ENCODE measurements at places on chromosomes 4 and X.

DNA sequence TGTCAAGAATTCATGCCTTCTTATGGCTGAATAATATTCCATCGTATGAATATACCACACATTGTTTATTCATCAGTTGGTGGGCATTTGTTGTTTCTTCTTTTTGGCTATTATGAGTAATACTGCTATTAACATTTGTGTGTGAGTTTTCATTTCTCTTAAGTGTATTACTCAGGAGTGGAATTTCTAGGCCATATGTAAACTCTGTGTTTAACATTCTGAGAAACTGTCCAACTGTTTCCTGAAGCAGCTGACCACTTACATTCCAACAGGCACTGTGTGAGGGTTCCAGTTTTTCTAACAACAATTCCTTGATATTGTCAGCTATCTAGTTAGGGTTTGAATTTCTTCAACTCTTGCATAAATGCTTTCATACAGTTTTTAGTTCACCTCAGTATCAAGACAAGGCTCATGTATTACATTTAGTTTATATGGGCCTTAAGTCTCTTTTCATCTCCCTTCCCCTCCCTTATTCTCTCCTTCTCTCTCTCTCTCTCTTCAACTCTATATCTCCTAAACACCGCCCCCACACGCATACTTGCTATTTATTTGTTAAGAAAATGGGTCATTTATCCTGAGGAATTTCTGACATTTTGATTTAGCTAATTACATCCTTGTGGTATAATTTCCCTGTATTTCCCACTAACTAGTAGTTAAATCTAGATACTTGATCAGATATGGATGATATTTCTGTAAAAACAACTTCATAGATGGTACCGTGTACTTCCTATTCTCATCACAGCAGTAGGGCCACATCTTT lies 77.4 kb downstream of the WDR19 start:
- no peak for DNase-seq

- DNase-seq: no peak
These were observed 6.2 kb downstream of the CTBP1 start for GRCh38 chr4:1242506-1243450.

DNA sequence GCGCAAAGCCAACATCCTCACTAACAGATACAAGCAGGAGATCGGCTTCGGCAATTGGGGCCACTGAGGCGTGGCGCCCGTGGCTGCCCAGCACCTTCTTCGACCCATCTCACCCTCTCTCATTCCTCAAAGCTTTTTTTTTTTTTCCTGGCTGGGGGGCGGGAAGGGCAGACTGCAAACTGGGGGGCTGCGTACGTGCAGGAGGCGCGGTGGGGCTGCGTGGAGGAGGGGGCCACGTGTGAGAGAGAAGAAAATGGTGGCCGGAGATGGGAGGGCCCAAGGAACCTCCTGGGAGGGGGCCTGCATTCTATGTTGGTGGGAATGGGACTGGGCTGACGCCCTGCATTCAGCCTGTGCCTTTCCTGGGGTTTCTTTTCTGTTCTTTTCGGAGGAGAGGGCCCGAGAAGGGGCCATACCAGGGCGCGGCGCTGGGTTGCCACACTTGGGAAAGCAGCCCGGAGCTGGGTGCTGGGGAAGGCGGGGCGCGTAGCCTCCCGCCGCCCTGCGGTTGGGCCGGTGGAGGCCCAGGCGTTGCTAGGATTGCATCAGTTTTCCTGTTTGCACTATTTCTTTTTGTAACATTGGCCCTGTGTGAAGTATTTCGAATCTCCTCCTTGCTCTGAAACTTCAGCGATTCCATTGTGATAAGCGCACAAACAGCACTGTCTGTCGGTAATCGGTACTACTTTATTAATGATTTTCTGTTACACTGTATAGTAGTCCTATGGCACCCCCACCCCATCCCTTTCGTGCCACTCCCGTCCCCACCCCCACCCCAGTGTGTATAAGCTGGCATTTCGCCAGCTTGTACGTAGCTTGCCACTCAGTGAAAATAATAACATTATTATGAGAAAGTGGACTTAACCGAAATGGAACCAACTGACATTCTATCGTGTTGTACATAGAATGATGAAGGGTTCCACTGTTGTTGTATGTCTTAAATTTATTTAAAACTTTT lies 4.5 kb downstream of the MID1IP1 start:
- DNase-seq: peak; percentile 76

DNA sequence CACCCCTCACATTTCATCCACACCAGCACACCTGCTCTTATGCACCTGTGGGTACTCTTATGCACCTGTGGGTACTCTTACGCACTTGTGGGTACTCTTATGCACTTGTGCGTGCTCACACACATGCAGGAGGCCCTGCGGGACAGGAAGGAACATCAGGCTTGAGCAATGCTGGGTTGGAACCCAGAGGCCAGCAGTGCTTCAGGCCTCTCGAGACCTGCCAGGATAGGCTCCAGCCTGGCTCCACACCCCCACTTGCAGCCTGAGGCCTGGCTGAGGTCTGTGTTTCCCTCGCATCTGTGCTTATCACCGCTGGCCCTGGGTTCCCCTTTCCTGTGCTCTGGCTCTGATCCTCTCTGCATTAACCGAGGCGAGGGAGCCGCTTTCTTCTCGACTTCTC lies 34.7 kb downstream of the SORCS2 start:
- no peak for DNase-seq

DNA sequence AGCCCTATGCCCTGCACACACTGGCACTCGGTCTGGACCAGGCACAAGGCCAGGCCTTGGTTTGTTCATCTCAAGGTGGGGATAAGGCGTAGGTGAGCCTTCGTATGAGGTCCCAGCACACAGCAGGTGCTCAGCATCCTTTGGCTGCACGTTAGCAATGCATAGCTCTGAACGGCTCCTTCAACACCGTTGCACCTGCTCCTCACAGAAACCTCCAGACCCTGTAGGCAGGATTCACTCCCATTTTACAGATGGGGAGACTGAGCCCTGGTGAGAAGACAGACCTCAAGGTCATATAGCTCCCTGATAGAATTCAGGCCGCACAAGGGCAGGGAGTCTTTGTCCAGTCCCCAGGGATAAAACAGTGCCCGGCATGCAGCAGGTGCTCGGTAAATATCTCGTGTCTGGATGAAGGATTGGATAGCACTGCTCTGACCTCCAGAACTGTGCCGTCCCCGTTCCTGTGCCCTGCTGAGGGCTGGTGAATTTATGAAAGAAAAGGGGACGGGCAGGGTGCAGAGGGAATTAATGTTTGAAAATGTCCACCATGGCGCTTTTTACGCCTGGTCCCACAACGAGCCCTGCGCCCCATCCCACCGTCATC lies 2.4 kb downstream of the PPP2R2C start:
- DNase-seq: no peak

DNA sequence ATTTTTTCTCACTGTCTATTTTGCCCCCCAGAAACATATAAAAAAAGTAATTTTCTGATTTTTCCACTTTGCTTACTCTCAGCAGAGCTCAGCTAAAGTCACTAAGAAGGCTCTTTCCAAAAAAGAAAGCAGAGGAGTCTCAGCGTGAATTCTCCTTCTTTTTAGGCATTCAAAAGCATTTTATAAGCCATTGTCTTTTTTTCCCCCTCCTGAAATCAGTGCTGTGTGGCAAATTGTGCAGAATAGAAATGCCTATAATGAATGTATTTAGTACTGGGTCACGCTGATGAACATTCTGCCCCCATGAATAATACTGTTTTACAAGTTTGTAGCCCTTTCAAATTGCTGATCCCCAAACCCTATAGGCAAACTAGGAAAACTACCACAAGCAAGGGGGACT lies 1.6 kb upstream of the PCDH18 start:
- DNase-seq: no peak

DNA sequence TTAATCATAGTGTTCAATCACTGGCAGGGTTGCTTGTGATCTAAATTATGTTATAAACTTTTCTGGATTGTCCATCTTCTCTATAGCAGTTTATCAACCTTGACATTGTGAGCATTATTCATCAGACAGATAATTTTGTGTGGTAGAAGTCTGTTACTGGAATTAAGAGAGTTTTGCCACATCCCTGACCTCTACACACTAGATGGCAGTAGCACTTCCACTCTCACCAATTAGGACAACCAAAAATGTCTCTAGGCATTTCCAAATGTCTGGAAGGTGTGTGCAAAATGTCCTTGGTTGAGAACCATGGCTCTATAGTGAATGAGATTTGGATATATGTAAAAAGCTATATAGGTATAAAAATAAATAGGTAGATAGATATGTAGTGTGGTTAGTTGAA lies 324.1 kb upstream of the FAM47C start:
- DNase-seq: no peak

- DNase-seq: no peak
These were observed 2.8 kb downstream of the GK start for GRCh38 chrX:30655991-30656390.

DNA sequence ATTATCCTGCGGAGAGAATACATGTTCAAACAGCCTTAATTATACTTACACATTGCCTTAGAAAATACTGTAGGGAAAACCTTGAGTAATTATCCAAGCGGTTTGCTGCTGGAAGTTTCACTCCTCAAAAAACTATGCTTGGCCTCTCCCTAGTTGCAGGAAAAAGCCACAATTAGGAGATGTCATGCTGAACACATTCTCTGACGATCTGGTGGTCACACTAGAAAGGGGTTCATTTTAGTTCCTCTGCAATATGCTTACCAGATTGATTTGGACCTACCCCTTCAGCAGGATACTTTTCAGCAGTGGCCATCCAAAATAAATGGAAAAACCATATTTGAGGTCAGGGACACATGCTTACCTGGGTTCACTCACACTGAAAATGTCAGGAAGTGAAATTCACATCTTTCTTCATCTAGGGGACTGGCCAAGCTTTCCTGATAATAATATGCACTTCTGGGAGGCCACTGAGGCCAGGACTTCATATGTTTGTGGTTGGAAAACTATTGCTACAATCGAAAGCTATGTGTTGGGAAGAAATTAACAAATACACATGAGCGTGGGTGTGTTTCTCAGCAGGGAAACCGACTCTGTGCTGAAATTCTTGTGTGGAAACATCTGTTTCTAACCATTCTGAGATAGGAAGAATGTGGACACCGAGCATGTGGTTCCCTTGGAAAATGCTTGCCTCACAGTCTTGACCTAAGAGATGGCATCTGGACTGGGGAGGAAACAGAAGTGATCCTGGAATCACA lies 68.8 kb downstream of the ATXN3L start:
- DNase-seq: no peak

DNA sequence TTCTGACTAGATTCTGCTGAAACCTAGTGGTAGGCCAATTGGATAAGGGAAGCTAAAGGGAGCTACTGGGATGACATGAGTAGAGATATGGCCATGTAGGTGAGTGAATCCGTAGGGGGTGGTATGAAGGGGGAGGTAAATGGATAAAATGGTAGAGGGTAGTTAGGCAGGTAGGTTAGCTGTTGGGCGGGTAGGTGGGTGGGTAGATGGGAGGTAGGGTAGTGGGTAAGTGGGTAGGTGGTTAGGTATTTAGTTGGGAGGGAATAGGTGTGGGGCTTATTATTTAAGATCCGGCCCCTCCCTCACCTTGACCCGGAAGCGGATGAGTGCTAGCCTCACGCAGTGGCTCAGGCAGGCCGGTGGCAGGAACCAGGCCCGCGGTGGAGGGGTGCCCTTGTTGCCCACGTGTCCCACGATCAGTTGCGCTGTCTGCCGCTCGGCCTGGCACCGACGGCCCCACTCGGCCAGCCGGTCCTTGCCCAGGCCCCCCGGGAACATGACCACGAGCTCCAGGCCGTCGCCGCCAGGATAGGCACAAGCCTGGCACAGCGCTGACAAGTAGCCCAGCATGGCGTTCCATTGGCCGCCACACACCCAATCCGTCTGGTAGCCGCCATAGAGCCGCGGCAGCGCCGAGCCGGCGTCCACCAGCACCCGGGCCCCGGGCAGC lies 725 bp downstream of the FAM120C start:
- peak; percentile 36 for DNase-seq

GRCh38 chr4:84938316-84938715 lies 28.2 kb downstream of the WDFY3 start:
- no peak for DNase-seq

DNA sequence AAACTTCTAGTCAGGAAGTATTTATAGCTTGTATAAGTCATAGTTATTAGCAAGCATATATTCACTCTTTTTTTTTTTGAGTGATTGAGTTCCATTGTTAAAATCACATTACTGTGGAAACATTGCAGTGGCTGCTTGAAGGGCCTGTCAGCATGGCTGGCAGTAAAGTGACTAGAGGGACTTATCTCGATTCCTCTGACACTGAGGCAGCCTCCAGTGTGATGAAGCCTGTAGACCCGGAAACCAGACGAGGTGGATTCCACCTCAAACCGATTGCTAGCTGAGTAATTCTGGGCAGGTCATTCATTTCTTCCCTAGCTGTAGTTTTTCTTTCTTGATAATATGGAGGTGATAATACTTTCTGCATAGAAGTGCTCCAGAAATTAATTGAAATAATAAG lies 4.7 kb downstream of the FAM149A start:
- DNase-seq: no peak

DNA sequence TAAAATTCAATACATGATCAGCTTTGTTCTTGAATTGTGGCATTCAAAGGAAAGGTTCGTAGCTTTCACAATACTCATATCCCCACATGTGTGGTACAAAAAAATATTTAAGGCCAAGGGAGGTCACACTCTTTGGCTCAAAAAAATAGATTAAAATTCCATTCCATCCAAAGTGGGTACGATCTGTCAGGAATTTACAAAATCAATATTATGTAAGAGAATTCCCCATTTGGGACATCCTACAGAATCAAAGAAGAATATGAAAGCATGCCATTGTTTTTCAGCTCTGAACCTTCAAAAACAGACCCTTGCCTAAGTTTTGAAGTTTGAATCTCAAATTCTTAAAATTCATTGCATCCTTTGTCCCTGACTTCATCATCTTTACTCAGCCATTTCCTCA lies 85.8 kb downstream of the MID1 start:
- DNase-seq: no peak

- DNase-seq: no peak
These were observed 739.4 kb upstream of the TENM3 start for GRCh38 chr4:181503687-181504390.

DNA sequence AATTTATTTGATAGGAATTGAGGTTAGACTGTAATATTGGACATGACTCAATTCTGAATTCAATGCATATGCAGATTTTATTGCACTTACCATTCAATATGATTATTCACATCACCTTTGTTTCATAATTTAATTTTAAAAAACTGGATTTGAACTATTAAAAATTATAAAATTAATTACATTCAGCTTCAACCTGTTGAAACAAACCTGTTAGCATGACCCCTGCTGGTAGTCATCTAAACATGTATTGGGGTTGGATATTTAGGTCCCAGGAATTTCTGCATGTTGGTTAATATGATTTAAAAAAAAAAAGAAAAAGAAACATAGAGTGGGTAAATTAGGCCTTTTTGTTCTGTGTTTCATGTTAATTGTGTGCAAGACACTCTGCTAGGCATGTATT lies 85.9 kb downstream of the ARSJ start:
- no peak for DNase-seq

- no peak for DNase-seq
These were observed 663 bp downstream of the CXorf38 start for GRCh38 chrX:40646489-40647306.

GRCh38 chr4:152738827-152739226 lies 40.7 kb downstream of the TIGD4 start:
- no peak for DNase-seq
